T-helper 2 cell treated with Interferon-gamma antibody and Interleukin-4, amounts not matched to agents 100 ng/mL and 5 ng/mL, for 36 hours (primary cell): ENCODE measurements at places on chromosomes 2 and 18. TPM values are rescaled to one million over a fixed set of nuclear protein-coding genes. Genes with fewer than 3 reads are reported as not detected.

Gene RESP18
- not detected in 2 replicates for total RNA-seq

Gene CCBE1
- total RNA-seq, result 0.05 TPM in 1 of 2 replicates, not detected in the other

Gene ETAA1
- total RNA-seq, result 9.5 and 9.8 TPM in 2 replicates

Gene RAB17
- total RNA-seq, result not detected in 2 replicates

Gene ELMOD3
- 19.0 and 21.2 TPM in 2 replicates for total RNA-seq

Gene SKA1
- 34.3 and 35.9 TPM in 2 replicates for total RNA-seq

Gene CAPN13
- not detected in 2 replicates for total RNA-seq

Gene ANKRD62
- not detected in 2 replicates for total RNA-seq

Gene PIK3C3
- 42.4 and 44.1 TPM in 2 replicates for total RNA-seq

Gene C2orf78
- total RNA-seq, result not detected in 2 replicates

Gene TP53I3
- 2.2 and 2.7 TPM in 2 replicates for total RNA-seq
